ENCODE measurements at places on chromosomes 2 and 18.

- no peak for DNase-seq
These were observed 134.2 kb downstream of the PLCL1 start for GRCh38 chr2:197938555-197938954.

- DNase-seq = no peak
These were observed 317.8 kb downstream of the GULP1 start for GRCh38 chr2:188609321-188610049.

DNA sequence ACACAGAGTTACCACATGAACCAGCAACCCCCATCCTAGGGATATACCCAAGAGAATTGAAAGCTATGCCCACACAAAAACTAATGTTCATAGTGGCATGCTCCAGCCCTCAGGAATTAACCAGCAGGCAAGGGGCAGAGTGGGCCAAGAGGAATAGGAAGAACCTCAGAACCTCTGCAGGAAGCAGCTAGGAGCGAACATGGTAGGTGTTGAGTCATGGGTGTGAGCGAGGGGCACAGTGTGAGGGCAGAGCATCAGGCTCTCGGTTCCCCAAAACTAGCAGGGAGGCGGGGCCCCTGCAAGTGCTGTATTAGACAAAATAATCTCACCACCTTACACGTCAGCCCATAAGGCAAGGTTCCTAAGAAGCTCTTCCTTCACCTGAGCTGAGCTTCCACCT, 5.6 kb upstream of the RUFY4 start:
- DNase-seq = peak; percentile 9

DNA sequence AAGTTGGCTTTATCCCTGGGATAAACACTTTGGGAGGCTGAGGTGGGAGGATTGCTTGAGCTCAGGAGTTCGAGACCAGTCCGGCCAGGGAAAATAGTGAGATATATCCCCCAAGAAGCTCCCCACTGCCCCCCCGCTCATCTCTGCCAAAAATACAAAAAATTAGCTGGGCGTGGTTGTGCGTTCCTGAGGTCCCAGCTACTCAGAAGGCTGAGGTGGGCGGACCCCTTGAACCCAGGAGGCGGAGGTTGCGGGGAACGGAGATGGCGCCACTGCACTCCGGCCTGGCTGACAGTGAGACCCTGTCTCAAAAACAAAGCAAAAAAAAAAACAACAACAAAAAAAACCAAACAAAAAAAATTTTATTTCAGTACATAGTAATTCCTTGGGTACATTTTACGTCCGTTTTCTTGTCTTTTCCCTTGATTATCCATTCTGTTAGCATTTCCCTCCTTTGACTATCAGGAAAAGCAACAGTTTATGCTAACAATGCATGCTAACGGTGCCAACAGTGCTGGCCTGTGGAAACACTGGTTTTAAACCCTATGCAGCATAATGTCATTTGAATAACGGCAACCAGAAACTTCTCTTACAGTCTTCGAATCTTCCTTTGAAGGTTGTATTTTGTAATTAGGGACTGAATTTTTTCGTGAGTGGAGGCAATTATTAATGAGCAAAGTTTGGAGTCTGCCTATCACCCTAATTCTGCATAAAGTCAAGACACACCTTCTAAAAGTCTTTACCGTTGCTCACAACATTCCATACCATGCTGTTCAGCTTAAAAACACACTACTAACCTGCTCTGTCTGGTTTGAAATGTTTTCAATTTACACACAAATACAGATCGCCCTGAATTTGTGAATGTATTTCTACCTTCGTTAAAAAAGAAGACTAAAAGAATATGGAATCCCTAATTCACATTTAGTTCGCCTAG, 721 bp upstream of the MIB1 start:
- no peak for DNase-seq

- no peak for DNase-seq
These were observed 110.1 kb downstream of the POLE4 start for GRCh38 chr2:75068546-75068945.

DNA sequence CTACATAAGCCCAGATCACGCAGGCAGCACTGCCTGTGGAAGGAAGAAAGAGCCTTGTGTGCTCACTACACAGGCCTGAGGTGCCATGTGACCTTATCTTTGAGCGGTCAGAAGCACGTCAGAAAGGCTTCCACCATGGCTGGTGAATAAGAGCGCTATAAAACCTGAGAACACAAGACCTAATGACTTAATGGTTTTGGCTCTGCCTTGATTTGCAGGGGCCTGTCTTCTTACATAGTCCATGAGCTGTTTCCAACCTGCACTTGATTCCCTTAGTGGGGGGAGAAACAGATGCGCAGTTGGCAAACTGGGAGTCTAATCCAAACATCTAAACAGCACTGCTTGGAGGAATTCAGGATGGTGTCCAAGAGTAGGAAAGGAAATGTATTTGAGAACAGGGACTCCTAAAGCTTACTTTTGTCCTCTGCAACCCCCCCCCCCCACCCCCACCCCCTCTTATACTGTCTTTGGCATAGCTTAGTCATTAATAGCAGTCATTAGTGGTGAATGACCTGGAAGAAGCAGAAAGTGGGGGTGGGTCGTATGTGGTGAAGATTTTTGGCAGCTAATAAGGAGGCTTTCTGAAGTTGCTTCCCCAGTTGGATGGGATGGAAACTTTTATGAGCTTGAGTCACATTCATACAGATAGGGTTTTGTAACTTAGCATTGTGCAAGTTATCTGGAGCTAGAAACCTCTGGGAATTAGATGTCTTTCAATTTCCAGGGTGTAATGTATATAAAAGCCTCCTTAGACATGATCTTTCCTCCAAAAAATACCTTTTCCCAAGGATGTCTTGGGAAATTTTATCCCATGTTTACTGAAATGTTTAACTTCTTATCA, 454.1 kb downstream of the MEIS1 start:
- no peak for DNase-seq

GRCh38 chr2:105399207-105399861, 483 bp upstream of the FHL2 start:
- DNase-seq = no peak

- no peak for DNase-seq
These were observed 265.2 kb downstream of the CCDC85A start for GRCh38 chr2:56449002-56449431.

GRCh38 chr2:219474285-219475060, 24.2 kb upstream of the GMPPA start:
- no peak for DNase-seq

GRCh38 chr2:40032650-40033319, 253.7 kb upstream of the THUMPD2 start:
- DNase-seq = no peak

- no peak for DNase-seq
These were observed 8.4 kb downstream of the FLACC1 start for GRCh38 chr2:201348758-201349157.

- DNase-seq = no peak
These were observed 48.2 kb upstream of the PAPOLG start for GRCh38 chr2:60707750-60708371.

DNA sequence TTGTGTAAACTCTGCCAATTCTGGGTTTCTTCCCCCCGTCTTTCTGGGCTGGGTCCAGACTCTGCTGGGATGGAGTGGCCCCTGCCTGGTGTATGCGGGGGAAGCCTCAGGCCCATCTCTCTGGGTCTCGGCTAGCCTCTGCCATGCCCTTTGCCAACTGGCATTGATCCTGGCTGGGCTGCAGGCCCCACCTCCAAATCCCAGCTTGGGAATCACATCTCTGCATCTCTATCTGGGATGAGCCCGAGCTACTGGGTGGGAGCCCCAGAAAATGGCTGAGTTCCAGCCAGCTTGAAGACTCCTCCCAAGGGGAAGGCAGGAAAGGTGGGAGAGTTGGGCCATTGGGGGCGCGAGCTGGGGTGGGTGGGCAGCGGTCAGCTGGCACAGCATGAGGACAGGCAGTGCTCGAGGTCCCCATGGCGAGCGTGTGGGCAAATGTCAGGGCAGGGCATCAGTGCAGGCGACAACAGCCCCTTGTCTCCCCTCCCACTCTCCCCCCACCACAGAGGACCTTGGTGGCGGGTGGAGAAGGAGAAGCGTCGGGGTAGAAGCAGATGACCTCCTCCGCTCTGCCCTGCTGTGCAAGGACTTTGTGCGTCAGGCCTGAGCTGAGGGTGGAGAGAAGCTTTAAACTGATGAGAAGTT, 139.4 kb downstream of the ASB1 start:
- no peak for DNase-seq

DNA sequence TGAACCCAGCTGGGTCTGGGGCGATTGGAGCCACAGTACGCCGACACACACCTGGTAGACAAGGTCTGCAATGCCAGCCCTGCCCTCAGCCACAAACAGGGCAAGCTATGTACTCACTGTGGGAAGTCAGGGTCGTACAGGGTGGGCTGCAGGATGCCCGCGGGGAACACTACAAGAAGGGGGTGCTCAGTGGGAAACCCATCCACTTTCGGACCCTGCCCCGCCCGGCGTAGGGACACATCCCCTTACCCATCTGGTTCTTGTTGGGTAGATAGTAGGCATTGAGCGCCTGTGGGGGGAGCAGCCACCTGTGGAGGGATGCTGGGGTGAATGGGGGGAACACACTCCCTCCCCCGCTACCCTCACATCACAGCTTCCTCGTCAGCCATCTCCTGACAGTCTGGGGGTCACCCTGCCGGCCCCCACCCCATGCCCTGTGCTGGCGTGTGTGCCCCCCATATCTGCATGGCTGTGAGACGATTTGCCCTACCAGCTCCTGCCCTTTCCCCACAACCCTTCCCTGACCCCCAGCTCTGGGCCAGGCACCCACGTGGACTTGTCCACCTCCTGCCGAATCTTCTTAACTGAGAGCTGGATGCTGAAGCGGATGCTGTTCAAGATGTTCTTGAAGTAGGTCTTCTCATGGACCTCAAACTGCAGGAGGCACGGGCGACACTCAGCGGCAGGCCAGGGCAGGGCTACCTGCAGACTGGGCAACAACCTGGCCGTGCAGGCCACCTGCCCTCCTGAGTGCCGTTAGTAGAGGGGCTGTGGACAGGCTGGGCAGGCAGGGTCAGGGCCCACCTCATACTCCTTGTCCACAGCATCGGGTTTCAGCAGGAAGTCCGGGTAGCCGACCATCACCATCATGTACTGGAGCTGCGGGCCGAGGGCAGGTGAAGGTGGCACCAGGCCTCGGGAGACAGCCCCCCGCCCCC, 5.1 kb downstream of the ECEL1 start:
- no peak for DNase-seq

GRCh38 chr18:8766559-8767293, 61.4 kb downstream of the MTCL1 start:
- DNase-seq = no peak

DNA sequence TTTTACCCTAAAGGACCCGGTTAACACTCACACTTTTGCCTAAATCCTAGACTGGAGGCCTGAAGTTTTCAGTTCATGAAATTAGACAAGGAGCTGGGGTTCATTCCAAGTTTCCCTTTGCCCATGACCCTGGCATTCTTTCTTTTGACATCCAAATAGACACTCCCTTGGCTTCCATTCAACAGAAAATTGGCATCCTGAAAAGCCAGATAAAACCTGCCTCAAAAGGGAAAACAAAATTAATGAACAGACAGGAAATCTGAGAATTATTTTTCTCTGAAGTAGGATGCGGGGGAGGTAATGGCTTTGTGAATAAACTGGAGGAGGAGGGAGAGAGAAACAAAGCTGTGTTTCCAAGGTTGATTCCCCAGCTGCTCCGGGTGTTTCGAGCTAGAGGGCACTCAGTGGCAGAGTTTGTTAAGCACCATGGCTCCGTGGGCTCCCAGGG, 41.0 kb downstream of the SPP2 start:
- DNase-seq = no peak

- DNase-seq = no peak
These were observed 284.6 kb upstream of the UBE2E3 start for GRCh38 chr2:180695586-180696401.

GRCh38 chr2:88733155-88733902, 41.9 kb downstream of the RPIA start:
- DNase-seq = no peak

DNA sequence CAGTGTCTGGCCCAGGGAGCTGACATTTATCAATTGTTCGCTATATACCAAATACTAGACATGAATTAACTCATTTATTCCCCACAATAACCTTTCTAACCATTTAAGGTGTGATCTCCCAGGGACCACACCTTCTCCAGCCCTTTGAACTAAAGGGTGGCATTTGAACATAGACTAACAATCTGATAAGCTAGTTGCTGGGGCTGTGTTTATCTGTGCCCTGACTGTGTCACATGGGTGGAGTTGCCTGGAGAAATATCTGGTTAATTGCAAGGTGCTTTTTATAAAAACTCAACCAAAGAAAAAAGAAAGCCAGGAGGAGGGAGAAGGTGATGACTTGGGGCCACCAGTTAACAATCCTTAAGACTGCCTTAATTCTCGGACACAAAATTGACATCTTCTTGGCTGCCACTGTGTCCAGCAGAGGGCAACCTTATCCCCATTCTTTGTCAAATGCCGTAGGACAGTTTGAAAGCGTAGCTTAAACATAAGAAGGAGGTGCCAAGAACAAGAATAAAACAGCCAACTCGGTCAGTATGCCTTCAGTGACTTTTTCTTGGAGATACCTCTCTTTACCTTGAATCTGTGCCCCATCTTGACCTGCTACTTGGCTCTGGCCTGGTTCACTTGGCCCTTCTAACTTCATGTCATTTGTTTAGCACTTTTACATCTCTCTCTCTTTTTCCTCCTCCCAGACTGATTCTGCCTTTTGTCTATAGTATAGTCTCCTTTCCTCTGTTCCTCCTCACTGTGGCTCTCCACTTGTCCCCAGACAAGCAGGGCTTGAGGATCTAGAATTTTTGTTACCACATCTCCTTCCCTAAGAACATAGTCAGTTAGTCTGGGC, 183.4 kb downstream of the MYO3B start:
- DNase-seq = peak; percentile 23

DNA sequence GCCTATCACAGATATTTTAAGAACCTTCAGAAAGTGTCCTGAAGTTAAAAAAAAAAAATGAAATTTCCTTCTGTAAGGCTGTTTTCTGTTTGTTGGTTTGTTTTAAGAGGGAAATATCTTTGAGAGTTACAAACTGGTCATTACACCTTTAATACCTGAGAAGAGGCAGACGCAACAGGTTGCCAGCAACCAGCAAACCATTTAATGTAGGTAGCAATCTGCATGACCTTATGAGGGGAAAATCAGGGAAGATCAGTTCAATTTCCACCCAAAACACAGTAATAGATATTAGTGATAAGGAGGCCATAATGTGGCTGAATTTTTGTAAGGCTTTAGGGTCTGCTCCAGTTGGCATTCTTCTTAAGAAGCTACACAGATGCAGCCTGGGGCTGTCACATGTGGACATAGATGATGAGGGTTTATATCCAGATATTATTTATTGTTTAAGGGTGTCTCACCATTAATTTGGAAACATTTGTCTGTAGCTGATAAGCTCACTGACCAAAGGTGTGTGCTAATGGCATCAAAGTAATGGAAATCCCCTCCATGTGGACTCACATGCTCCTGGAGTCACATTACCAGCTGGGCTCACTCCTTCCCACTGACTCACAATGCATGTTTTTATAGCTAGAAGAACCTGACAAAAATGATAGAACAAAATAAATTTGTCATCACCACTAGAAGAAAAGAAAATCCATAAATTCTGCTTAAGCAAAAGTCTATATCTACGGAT, 83.5 kb upstream of the DTNA start:
- DNase-seq = no peak

GRCh38 chr2:234630801-234631261, 133.9 kb upstream of the ARL4C start:
- no peak for DNase-seq

GRCh38 chr2:12210016-12210933, 463.8 kb downstream of the LPIN1 start:
- DNase-seq = no peak

GRCh38 chr18:37452682-37453385, 112.8 kb downstream of the CELF4 start:
- DNase-seq = no peak

- no peak for DNase-seq
These were observed 53.3 kb upstream of the TUBA3E start for GRCh38 chr2:130251535-130251872.

GRCh38 chr2:159595410-159596046, 20.8 kb downstream of the BAZ2B start:
- DNase-seq = no peak

GRCh38 chr2:60764736-60765534, 8.9 kb downstream of the PAPOLG start:
- DNase-seq = no peak
